ENCODE measurements at places on chromosomes 1 and 21.

DNA sequence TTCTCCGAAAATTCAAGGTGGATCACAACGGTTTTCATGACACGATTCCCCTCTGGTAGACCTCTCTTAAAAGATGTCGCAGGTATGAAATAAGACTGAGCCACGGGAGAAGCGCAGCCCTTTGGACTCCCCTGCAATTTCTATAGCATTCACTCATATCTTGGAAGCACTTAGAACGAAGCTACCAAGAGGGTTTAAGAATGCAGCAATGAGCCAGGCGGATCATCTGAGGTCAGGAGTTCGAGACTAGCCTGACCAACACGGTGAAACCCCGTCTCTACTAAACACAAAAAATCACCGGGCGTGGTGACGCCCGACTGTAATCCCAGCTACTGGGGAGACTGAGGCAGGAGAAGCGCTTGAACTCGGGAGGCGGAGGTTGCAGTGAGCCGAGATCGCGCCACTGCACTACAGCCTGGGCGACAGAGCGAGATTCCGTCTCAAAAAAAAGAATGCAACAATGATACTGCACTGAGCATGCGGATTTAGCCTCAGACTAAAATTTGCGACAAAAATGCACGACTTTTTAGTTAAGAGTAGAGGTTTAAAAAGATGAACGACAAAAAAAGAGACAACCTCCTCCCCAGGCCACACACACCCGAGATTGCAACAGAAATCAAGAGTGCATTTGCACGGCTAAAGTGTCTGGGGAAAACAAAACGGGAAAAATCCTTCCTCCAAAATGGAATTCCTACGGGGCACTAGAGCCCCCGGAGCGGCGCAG lies 743 bp downstream of the TOMM20 start:
- DNase-seq, result no peak

GRCh38 chr1:236235116-236235515 lies 46.6 kb downstream of the ERO1B start:
- no peak for DNase-seq

DNA sequence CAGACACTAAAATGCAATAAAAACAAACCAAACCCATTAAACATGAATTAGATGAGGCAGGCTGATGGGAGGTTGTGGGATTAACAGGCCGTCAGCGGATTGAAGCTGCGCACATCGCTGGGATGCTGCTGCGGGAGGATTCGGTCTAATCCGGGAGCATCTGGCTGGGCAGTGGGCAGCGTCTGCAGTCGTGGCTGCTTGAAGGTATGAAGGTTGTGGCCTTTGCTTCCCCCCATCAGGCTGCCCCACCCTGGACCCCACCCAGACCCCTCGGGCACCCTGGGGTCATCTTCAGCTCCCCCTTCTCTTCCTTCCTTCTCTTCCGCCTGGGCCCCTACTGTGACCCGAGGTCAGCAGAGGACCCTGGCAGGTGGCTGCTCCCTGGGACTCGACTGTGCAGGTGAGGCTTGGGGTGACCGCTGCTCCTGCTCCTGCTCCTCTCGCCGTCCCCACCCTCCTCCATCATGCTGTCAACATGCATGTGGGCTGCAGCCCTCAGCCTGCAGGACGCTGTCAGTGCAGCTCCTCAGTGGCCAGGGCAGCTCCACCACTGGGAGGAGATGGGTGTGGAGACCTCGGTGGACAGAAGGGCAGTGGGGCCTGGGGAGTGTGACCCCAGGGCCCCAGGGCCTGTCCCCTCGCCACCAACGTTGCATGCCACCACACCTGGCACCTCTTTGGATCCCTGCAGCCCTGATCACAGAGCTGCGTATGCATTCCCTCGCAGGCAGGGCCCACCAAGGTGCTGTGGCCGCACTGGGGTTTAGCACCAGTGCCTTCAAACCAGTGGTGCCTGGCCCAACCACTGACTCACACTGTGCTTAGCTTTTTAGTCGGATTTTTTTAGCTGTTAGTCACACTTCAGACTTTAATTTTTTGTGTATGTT lies 112.2 kb upstream of the COL6A1 start:
- DNase-seq, result no peak

GRCh38 chr1:2894381-2895041 lies 93.0 kb upstream of the TTC34 start:
- DNase-seq, result no peak

DNA sequence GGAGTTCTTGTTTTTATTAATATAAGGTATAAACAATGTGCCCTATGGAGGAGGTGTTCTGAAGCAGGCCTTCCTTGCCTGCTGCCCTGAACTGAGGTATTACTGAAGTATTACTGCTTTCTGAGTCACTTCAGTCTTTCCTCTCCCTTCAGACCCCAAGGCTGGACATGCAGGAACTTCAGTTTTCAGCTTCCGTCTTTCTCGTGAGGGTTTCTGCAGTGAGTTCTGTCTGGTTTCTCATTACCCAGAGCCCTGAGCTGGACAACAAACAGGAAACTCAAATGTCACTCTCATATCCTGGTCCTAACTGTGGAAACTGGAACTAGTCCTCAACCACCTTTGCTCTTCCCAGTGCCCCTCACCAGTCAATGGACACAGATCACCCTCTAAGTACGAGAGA lies 46.8 kb downstream of the ELAVL4 start:
- no peak for DNase-seq

GRCh38 chr1:203323587-203323986 lies 18.3 kb downstream of the BTG2 start:
- DNase-seq, result no peak

DNA sequence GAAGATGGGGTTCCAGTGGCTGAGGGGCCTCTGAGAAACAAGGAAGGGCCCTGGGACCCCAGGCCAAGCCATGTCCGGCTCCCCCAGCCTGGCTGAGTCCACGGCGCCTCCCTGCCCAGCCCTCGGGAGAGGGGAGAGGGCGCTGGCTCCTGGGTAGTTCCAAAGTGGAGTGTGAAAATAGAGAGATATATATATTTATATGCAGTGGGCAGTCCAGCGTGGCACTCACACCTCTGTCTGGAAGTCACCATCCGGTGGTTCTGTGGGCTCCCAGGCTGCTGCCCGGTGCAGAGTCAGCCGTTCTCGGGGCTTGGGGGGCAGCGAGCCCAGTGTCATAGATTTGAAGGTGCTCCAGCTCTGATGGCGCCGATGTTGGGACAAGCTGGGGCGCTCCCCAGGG lies 23.4 kb upstream of the COL16A1 start:
- no peak for DNase-seq

DNA sequence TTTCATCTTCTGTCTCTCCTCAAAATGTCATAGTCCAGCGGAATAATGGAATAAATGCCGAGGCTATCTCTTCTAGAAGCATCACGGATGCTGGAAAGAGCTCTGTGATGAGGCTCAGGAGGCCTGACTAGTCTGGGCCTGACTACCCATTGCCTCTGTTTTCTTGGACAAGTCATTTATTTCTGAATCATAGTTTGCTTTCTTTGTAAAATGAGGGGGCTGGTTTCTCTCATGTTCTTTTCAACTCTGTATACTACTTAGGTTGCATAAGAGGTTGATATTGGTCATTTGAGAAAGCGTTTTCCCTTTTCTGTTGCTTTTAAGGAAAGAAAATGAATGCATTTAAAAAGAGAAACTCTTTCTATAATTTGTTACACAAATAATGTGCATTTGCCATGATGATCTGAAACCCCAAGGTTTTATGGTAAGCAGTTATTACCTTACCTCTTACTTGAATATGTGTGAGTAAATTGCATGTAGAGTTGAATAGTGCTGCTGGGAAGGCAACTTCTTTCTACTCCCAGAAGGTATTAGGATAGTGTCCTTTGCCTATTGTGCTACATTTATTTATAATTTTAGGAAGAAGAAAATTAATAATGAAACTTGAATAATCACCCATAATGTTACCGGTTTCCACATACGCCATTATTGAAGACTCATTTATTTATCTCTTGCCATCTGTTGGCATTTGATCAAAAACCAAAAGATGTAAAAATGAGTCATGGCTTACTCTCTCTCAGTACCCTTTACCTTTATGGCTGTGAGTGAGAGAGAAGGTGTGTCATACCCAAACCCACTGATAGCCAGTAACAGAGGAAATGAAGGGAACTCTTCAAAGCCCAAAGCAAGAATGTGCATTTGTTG lies 179.1 kb downstream of the FASLG start:
- no peak for DNase-seq

DNA sequence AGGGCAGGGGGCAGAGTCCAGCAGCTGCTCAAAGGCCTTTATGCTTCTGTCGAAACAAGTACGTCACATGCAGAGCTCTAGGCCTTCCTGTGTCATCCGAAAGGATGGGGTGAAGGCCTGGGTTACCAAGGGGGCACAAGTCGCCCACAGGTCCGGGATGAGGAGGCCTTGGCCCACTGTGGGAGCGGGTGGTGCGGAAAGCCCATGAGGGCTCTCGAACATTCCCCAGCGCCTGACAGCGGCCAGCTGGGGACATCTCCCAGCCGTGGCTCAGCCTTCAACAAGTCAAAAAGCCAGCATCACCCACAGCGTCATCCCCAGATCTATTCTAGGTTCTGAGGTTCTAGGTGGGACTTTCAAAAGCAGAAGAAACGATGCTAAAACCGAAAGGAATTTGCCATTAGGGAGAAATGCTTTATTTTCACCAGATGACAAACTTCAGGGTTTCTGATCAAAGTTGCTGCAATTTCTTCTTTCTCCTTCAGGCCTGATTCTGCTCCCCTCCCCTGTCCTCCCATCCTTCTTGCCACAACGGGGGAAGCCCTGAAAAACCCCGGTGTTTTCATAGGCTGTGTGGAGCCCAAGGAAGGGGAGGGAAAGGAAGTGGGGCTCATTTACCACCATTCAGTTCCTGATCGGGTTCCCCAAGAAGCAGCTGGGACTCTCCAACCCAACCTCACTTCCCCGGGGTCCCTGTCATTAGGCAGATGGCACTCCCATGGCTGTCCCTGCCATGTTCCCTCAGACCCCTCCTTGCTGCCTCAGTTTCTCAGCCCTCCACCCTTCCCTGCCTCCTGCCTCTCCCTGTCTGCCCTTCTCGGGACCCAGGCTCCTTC lies 17.6 kb downstream of the GPR137B start:
- DNase-seq, result no peak

DNA sequence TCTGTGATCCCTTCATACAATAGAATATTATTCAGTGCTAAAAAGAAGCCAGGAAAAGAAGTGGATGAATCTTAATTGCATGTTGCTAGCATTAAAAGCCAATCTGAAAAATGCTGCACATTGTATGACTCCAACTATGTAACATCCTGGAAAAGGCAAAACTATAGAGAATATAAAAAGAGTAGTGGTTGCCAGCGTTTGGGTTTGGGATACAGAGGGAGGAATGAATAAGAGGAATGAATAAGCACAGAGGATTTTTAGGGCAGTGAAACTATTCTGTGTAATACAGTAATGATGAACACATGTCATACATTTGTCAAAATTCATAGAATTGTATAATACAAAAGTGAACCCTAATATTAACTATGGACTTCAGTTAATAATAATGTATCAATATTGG lies 42.5 kb downstream of the GPR88 start:
- DNase-seq, result no peak

GRCh38 chr21:46347791-46348381 lies 23.9 kb downstream of the PCNT start:
- no peak for DNase-seq

- DNase-seq, result no peak
Measured at GRCh38 chr1:174068000-174068399, 45.8 kb upstream of the RC3H1 start.

DNA sequence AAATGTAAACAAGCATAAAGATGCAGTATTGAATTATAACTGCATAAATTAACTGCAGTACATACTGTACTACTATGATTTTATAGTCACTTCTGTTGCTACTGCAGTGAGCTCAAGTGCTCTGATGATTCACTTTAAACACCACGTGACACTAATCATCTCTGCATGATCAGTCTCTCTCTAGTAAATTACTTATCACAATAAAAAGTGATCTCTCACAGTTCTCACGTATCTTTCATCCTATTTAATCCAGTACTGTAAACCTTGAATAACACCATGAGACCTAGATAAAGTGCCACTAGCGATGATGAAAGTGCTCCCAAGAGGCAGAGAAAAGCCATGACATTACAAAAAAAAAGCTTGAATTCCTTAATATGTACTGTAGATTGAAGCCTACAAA lies 1242.0 kb downstream of the AMY1C start:
- DNase-seq, result no peak

Measured in stimulated activated CD4-positive, alpha-beta T cell treated with anti-CD3 and anti-CD28 coated beads, Interleukin-2, amount 100 ng/mL, for 48 hours (primary cell).